ENCODE measurements at places on chromosomes 7 and 10.

DNA sequence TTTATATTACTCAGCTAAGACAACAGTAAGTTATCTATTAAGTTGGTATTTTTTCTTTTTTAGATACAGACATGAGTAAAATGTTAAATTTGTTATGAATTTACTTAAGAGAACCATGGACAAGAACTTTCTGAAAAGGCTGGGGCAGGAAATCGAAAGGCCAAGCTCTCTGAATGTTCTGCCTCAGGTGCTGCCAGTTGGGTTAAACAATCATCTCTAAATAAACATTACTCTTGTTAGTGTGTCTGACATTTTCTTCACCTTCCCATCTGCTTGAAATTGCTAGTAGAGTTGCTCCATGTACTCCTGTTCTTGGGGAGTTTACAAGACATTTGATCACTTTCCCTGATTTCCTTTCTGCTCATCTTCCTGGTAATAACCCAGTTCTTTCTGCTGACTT, 87.5 kb downstream of the ANKRD7 start:
- no peak for DNase-seq

DNA sequence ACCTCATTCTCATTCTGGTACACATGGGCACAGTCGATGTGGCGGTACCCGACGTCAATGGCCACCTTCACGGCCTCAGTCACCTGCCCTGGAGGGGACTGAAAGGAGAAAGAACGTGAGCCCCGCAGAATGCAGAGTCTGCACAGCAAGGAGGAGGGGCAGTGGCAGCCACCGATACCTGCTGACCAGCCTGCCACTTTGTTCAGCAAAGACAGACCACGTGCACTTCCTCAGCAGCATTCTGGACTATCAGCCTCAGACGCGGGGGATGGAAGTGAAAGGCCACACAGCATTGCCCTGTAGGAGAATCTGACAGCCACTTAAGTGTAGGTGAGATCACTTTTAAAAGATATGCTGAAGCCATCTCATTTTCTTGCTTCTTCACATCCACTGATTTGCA, 7.2 kb downstream of the AKR1B1 start:
- DNase-seq: no peak

DNA sequence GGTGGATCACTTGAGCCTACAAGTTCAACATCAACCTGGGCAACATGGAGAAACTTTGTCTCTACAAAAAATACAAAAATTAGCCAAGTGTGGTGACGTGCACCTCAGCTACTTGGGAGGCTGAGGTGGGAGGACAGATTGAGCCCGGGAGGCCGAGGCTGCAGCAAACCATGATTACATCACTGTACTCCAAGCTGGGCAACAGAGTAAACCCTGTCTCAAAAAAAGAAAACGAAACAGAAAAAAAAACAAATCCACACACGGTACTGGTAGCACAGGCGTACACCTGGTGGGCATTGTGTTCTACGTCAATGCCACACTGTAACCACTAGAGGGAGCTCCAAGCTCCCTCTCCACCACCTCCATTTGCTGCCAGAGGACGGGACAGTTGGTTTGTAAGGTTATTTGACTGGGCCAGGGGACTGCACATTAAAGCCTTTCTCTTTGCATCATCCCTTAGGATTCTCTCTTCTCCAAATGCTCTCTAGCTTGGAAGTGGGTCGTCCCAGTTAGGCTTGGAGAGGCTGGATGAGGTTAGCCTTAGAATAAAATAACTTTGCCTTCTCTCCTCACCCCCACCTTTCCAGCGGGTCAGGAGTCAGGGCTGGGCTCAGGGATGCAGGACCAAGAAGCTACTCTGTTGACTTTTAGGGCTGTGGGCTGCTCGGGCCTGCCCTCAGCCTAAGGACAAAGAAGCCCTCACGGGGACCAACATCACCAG, 130.8 kb downstream of the SORBS1 start:
- DNase-seq: peak; percentile 70

DNA sequence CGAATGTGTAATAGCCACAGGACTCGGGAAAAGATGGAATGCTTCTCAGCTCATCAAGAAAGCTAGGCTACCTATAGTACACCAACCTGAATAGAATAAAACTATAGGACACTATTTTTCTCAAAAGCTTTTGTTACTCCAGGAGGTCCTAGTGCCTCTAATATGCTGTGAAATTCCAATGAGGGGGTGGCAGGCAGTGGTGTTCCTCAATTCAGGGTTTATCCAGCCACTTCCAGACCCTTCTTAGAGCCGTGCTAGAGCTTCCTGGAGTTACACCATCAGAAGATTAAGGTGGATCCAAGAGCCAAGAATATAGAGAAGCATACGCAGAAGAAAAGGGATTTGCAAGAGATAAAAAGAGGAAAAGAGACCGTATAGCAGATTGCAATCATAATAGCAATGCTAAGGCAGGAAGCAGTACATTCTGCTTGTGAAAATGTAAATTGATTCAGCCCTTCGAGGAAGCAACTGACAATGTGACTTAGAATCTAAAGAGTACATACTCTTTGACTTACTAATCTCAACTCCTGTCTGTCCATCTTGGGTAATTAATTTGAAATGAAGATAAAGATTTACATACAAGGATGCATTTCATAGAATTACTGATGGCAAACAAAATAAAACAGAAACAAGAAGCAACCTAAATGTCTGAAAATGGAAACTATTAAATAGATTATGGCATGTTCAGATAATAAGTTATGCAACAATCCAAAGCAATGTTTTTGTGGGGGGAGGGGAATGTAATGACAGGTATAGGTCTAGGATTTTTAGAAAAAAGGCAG, 2.1 kb downstream of the ST8SIA6 start:
- DNase-seq: no peak

- no peak for DNase-seq
Observed at GRCh38 chr10:86712317-86712707, 44.0 kb downstream of the LDB3 start.

DNA sequence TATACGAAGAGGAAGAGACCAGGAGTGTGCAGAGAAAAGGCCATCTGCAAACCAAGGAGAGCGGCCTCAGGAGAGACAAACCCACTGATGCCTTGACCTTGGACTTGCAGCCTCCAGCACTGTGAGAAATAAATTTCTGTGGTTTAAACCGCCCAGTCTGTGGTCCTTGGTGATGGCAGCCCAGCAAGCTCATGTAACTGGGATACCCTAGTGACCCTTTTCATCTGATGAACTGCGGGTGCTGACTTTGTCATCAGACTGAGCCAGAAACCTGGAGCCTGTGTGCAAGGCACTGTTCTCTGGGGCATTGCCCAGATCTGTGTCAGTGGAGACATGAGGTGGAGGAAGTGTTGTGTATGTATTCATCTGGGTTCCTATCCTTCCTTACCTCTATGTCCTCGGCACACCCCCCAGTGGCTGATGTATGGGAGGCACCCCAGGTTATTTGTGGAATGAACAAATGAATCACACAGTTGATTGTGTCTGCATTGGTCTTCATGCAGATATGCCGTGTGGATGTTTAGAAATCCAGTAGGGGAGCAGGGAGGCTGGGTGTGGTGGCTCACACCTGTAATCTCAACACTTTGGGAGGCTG, 64.5 kb upstream of the BTBD16 start:
- DNase-seq: no peak

GRCh38 chr7:98698976-98699375, 81.9 kb downstream of the NPTX2 start:
- no peak for DNase-seq

- no peak for DNase-seq
Observed at GRCh38 chr10:112280205-112280921, 2.8 kb upstream of the TECTB start.

GRCh38 chr7:40916813-40917212, 782.0 kb downstream of the SUGCT start:
- no peak for DNase-seq

DNA sequence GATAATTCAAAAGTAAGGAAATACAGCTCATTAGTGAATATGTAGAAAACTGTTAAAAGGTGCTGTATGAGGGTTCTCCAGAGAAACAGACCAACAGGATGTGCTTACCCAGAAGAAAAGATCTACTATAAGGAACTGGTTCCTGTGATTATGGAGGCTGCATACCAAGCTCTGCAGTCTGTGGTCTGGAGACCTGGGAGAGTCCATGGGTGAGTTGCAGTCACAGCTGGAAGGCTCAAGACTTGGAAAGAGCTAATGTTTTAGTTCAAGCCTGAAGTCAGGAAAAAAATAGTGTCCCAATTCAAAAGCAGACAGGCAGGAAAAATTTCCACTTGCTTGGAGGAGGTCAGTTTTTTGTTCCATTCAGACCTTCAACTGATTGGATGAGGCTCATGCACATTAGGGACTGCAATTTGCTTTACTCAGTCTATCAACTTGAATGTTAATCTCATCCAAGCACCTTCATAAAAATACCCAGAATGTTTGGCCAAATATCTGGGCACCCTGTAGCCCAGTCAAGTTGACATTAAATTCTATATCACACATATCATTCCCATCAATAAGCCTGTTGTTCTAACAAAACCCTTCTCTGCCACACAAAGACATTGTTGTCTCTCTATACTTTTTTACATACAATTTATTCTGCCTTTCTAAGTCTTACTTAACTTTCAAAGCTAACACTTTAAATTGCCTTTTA, 197.9 kb upstream of the KLF6 start:
- no peak for DNase-seq

DNA sequence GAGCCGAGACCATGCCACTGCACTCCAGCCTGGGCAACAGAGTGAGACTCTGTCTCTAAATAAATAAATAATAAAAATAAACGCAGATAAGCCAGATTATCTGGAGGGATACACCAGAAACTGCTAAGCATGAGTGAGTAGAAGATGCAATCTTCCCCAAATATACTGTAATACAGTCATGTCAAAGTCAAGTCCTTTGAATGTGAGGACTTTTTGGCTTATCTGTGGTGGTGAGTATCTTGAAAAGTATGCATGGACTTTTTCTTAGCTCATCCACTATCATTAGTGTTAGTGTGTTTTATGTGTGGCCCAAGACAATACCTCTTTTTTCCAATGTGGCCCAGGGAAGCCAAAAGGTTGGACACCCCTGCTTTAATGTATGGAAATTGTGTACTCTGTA, 44.7 kb upstream of the PITRM1 start:
- no peak for DNase-seq

DNA sequence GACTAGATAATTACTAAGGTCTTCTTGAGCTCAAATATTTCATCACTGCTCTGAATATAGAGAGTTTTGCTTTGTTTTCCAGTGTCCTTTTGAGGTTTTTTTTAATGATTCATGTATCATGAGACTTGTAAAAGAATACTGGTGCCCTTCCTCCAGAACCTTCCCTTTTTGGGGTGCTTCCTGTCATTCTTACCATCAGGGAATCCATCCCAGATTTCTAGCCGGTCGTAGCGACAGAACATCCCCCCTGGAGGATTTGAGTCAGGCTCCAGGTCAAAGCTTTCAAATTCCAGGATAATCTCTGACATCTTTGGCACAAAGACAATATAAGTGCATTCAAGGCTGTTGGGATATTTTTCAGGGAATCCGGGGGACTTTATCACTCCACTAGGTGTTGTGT, 71.0 kb downstream of the NRP1 start:
- DNase-seq: no peak

DNA sequence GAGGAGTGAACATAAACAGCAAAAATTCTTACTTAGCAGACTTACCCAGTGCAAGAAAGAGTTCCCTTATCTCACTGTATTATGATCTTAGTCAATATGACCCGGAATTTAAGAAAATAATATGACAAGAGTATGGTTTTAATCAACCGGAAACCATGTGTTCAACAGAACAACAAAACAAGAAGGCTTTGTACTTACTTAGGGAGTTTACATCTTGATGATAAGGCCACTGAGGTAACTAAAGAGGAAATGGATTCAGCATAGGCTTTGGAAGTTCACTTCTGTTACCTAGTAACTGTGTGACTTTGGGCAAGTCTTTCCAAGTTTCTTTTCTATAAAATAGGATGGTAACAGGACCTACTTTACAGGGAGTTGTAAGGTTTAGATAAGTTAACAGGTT, 7.4 kb upstream of the FAS start:
- DNase-seq: no peak

- no peak for DNase-seq
Observed at GRCh38 chr10:124229201-124229988, 136.0 kb upstream of the CHST15 start.

DNA sequence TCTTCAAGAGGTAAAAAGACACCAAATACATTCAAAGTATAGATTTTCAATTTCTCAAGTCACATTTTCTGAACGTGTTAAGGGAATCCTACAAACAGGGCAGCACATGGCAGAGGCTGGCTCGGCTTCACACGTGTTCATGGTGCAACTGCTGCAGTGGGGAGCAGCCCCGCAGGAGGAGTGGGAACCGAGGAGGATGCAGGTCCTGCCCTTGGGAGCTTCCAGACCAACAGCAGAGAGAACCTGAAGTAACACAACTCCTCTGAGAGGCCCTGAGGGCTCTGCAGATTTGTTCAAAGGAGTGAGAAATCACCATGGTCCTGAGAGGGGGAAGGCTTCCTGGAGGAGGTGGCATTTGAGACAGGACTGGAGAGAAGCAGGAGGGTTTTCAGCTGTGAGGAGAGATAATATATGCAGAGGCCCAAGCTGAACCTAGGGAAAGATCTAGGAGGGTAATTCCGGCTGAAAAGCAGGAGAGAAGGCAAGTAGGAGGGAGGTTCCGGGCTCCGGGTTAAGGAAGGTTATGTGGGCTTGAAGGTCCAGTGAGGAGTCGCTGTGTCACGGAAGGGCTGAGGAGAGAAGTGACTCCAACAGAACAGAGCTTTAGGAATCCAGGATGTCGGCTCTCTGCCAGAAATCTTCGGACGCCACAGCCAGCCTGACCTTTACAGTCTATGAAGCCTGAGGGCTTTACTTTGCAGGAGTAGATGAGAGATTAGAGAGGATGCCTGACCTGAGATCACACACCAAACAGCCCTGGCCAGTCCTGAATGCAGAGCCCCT, 77.5 kb downstream of the GPR26 start:
- peak; percentile 73 for DNase-seq

- no peak for DNase-seq
Observed at GRCh38 chr7:138842111-138842510, 44.1 kb upstream of the ATP6V0A4 start.

DNA sequence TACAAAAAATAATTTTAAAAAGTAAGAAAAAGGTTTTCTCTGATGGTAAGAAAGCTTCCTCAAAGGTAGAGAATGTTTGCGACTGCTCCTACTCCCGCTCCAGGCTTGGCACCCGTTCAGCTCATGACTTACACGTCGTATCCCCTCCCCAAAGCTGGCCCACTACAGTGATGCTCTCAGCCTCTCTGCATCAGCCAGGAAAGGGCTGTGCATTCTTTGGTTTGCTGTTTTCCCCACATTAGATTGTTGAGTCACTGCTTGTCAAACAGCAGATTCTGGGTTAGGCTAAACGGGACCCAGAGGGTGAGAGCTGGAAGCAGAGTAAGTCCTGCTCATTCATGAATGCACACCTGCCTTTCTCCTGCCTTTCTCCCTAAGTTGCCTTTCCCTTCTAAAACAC, 54.7 kb upstream of the NMT2 start:
- no peak for DNase-seq

- no peak for DNase-seq
Observed at GRCh38 chr10:5346881-5347280, 17.9 kb upstream of the UCN3 start.

DNA sequence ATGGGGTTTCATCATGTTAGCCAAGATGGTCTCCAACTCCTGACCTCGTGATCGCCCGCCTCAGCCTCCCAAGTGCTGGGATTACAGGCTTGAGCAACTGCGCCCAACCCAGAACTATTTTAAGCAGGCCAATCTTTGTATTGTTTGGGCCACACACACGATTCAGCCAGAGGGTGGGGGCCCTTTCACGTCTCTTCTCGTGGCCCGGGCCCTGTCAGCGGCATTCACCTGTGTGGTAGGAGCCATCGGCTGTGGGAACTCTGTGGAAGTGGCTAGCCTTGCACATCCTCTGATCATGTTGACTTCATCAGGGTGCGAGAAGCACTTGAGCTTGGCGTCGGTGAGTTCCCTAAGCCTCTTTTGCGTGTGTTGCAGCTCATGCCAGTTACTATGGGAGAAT, 16.9 kb downstream of the SUN1 start:
- no peak for DNase-seq

GRCh38 chr10:13317474-13317873, 17.6 kb upstream of the PHYH start:
- DNase-seq: no peak
